ENCODE measurements at places on chromosomes 7 and 10.
A peak's percentile ranks its signal among the peaks of the same experiment; 100 is the strongest.

- no peaks in the 10 kb centered on the region for H3K27me3 ChIP-seq
- H3K4me3 ChIP-seq: no peak overlapping the region
- no peaks in the 10 kb centered on the region for H3K4me1 ChIP-seq
- peaks cover 7% of the 10 kb centered on the region for H3K36me3 ChIP-seq
Measured at GRCh38 chr7:2567679-2568278, 9.0 kb downstream of the IQCE start.

DNA sequence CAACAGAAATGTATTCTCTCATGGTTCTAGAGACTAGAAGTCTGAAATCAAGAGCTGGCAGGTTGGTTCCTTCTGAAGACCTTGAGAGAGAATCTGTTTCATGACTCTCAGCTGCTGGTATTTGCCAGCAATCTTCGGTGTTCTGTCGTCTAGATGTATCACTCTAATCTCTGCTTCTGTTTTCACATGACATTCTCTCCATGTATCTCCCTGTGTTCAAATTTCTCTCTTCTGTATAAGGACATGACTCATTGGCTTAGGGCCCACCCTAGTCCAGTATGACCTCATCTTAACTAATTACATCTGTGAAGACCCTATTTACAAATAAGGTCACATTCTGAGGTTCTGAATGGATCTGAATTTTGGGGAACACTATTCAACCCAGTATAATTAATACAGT is 82.3 kb downstream of the ANKRD7 start:
- H3K27ac ChIP-seq: no peak overlapping the region
- no peaks in the 10 kb centered on the region for H3K36me3 ChIP-seq
- no peak for DNase-seq

- DNase-seq: no peak
- no peaks in the 10 kb centered on the region for H3K36me3 ChIP-seq
- no peaks in the 10 kb centered on the region for H3K4me1 ChIP-seq
- no peak overlapping the region for H3K27ac ChIP-seq
- no peaks in the 10 kb centered on the region for H3K27me3 ChIP-seq
- no peak overlapping the region for H3K4me3 ChIP-seq
Measured at GRCh38 chr10:62885684-62886461, 69.7 kb upstream of the EGR2 start.

DNA sequence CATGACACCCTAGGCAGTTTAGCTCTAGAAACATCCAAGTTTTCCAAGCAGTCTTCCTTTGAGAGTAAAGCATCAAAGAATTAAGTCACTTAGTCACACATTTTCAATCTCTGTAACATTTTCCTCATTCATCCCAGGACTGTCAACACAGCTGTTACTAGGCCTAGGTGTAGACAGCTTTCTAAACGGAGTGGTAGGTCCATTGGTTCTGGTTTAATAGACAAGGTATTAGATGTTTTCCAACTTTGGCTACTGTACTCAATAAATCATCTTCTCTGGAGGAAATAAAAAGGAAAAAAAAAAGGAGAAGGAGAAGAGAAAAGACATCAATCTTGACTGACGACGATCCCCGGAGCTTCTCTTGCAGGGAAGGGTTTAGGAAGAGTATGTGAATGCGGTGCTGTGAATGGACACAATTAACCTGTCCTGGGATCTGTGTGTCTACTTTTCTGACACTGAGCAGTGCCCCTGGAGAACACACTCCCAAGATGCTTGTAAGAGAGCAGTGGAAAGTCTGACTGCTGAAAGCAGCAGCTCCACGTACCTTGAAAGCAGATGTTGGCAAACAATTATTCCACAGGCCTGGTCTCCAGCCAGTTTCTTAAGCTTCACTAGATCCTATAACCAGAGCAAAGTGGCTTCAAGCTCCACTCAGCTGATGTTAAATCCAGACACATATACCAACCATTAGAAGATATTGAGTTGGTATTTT is 59.1 kb downstream of the CXCL12 start:
- no peaks in the 10 kb centered on the region for H3K4me1 ChIP-seq
- H3K36me3 ChIP-seq: no peaks in the 10 kb centered on the region
- no peak for DNase-seq
- no peaks in the 10 kb centered on the region for H3K27me3 ChIP-seq
- no peak overlapping the region for H3K27ac ChIP-seq
- no peak overlapping the region for H3K4me3 ChIP-seq

DNA sequence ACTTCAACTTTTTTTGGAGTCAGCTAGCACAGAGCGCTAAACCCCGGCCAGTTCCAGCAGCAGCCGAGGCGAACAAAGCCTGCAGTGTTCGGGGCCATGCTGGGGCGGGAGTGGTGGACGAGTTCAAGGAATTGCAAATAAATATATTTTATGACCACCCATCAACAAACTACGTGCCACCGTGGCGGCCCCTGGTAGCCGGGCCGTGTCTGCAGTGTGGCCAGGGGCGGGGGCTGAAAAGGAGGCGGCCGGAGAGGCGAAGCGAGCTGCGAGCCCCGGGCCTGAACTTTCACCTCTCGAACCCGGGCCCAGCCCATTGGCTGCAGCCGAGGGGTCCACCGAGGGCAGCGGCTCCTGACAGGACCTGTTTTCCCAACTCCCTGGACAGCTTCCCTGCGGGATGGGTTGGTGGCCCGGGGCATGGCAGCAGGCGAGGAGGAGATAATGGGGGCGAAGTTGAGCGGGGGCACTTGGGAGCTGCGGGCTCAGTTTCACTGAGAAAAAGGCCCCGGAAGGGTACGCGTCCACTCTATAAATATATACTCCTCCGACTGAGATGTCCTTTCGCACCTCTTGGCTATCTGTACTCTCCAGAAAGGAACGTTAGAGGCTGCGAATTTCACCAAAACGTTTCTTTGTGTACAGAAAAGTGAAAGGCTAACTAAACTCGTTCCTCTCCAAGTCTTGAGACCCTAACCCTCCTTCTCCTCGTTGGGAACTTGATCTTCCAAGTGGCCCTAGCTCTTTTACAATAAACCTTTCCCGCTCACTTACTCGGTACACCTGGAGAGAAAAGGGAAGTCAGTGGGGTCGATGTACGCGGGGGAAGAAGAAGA is 164.6 kb upstream of the PPP1R3A start:
- no peaks in the 10 kb centered on the region for H3K36me3 ChIP-seq
- DNase-seq: no peak
- H3K4me3 ChIP-seq: peak overlapping the region; percentile 84
- H3K27me3 ChIP-seq: no peaks in the 10 kb centered on the region

All from ascending aorta (tissue), 2 donors.